ENCODE measurements at places on chromosomes 11 and 22.

DNA sequence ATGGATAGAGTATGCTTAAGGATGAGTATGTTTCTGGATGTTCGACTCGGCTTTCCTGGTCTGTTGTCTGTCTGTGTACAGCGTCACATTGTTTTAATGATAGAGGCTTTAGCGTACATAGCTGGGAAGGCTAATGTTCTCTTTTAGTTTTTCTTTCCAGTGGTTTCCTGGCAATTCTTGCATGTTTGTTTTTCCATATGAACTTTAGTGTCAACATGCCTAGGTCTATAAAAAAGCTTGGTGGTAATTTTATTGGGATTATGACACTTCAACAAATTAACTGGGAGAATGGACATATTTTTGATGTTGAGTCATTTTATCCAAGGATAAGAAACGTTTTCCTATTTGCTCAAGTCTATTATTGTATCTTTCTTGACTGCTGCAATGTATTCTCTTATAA, 17.6 kb downstream of the F2 start:
- H3K4me3 ChIP-seq: no peak overlapping the region
- H3K27ac ChIP-seq: peak overlapping the region; percentile 80
- DNase-seq: no peak
- H3K4me1 ChIP-seq: peaks cover 10% of the 10 kb centered on the region
- H3K27me3 ChIP-seq: no peaks in the 10 kb centered on the region
- peaks cover 16% of the 10 kb centered on the region for H3K36me3 ChIP-seq

GRCh38 chr11:64804346-64805210, 1.6 kb upstream of the MAP4K2 start:
- H3K4me1 ChIP-seq: peaks cover 23% of the 10 kb centered on the region
- H3K36me3 ChIP-seq: peaks cover 11% of the 10 kb centered on the region
- H3K27ac ChIP-seq: peak overlapping the region; percentile 98
- peak overlapping the region; percentile 82 for H3K4me3 ChIP-seq
- no peak for DNase-seq

DNA sequence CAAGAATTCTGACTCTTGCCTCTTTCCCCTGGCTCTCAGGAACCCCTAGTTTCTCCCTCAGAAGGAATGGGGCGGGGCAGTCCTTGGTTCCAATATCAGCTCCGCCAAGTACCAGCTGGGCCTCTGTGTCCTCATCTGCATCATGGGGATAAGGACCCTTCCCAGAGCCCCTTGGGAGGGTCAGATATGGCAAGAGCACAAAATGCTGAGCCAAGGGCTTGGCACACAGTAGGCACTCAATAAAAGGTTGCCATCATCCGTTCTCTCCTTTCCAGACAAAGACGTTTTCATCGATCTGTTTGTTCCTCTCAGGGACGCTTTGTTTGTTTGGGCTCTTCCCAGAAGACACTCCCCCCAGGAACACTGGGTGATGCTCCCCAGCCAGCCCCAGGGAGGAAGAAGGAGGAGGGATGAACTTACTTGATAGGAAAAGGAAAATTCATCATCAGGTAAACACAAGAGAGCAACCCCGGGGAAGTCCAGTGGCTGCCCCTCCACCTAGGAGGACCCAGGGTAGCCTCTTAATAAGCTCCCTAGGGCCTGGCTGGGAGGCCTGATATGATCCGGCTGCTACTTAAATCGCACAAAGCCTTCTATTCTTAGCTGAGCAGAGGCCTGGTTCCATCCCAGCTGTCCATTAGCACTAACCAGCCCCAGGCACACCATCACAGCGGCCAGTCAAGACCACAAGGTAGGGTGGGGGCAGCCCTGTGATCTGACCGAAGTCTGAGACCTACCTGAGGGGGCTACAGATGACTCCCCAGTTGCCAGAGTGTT, 19.6 kb downstream of the GDPD5 start:
- no peak overlapping the region for H3K4me3 ChIP-seq
- H3K36me3 ChIP-seq: no peaks in the 10 kb centered on the region
- no peaks in the 10 kb centered on the region for H3K4me1 ChIP-seq
- H3K27me3 ChIP-seq: no peaks in the 10 kb centered on the region

- DNase-seq: no peak
- no peaks in the 10 kb centered on the region for H3K4me1 ChIP-seq
Measured at GRCh38 chr22:37219533-37219932, 7.3 kb upstream of the SSTR3 start.

DNA sequence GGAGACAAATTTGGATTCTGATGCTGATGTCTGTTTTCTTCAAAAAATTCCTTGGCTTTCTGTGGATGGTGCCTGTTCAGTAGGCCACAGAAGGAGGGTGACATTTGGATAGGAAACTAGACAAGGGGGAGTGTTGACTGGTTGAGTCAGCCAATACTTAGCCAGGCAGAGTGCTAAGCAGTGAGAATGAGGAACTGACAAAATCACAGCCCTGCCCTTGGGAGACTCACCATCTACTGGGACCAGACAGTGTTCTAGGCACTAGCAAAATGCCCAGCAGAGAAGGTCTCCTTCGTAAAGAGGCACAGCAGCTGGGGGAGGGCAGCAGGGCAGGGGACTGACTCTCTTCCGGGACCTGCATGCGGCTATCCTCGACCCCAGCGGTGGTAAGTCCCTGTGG, 190.2 kb downstream of the DSCAML1 start:
- H3K4me3 ChIP-seq: no peak overlapping the region
- H3K27ac ChIP-seq: no peak overlapping the region
- peaks cover 21% of the 10 kb centered on the region for H3K4me1 ChIP-seq
- H3K36me3 ChIP-seq: no peaks in the 10 kb centered on the region
- H3K27me3 ChIP-seq: peaks cover 26% of the 10 kb centered on the region

Measured in osteocyte (in vitro differentiated cells).